Caco-2 (cell line): ENCODE measurements at places on chromosomes 5 and 9. TPM values are rescaled to one million over a fixed set of nuclear protein-coding genes. Genes with fewer than 3 reads are reported as not detected.

The IARS1 gene
- 127 and 138 TPM in 2 replicates for total RNA-seq

The CTXN3 gene
- not detected in 2 replicates for total RNA-seq

The STK10 gene
- 10.3 and 15.6 TPM in 2 replicates for total RNA-seq

The FAM221B gene
- not detected in 2 replicates for total RNA-seq

DNA sequence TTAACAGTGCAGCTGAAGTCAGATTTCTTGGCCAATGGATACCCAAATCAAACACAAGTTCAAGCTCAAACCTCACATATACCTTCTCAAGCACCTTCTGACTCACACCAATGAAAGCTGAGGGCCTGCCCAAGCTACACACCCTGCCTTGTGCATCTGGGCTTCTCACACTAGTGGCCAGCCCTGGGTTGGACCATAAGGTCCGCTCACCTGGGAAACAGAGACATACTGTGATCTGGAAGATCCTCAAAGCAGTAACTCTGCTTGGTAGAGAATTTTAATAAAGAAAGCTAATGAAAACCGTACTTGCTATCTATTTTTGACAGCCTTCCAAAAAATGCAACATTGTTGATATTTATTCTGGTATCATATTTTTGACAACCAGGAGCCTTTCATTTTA, 7.4 kb upstream of the TRPM3 start:
- no peak overlapping the region for H3K27ac ChIP-seq
- H3K27me3 ChIP-seq: no peaks in the 10 kb centered on the region
- DNase-seq: no peak

- H3K4me3 ChIP-seq: no peak overlapping the region
- DNase-seq: no peak
- H3K27me3 ChIP-seq: no peaks in the 10 kb centered on the region
- no peak overlapping the region for H3K27ac ChIP-seq
Measured at GRCh38 chr5:68048516-68048915, 167.0 kb upstream of the PIK3R1 start.

DNA sequence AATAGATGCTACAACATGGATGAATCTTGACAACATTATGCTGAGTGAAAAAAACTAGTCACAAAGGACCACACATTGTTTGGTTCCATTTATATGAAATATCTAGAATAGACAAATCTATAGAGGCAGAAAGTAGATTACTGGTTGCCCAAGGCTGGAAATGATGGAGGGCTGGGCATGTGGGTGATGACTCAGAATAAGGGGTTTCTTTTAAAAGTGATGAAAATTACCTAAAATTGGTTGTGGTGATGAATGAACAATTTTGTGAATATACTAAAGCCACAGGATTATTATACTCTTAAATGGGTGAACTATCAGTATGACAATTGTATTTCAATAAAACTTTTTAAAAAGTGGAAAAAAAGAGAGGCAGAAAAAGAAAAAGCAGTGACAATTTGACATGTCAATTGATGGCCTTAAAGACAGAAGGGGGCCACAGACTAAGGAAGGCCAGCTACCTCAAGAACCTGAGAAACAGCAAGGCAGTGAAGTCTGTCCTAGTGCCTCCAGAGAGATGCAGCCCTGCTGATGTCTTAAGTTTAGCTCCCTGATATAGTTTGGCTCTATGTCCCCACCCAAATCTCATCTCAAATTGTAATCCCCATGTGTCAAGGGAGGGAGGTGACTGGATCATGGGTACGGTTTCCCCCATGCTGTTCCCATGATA, 182.7 kb downstream of the PIK3R1 start:
- no peaks in the 10 kb centered on the region for H3K36me3 ChIP-seq
- DNase-seq: no peak
- no peak overlapping the region for H3K4me3 ChIP-seq
- H3K4me1 ChIP-seq: peaks cover 13% of the 10 kb centered on the region; the same call in 1 of the 2 replicates
- no peak overlapping the region for H3K27ac ChIP-seq
- no peaks in the 10 kb centered on the region for H3K27me3 ChIP-seq

DNA sequence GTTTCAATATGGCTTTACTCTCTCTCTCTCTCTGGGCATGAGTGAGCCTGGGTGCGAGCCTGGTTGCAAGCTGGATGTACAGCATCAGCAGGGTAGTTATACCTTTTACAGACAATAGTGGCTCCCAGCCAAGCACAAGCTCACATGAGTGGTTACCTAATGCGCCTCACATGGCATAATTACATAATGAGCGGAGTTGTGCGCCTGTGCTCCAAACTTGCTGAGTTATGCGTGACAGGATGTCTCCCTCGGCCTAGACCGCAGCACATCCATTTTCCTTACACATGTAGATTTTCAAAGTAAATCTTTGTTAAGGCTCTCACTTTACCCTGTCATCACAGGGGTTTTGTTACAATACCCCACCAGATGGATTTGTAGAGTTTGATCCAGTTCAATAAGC, 233.5 kb upstream of the WWC1 start:
- no peak overlapping the region for H3K4me3 ChIP-seq
- H3K27me3 ChIP-seq: no peaks in the 10 kb centered on the region
- no peaks in the 10 kb centered on the region for H3K36me3 ChIP-seq
- DNase-seq: no peak

GRCh38 chr9:136923881-136924280, 20.7 kb downstream of the FBXW5 start:
- no peak overlapping the region for H3K27ac ChIP-seq
- no peak overlapping the region for H3K4me3 ChIP-seq
- no peaks in the 10 kb centered on the region for H3K4me1 ChIP-seq

DNA sequence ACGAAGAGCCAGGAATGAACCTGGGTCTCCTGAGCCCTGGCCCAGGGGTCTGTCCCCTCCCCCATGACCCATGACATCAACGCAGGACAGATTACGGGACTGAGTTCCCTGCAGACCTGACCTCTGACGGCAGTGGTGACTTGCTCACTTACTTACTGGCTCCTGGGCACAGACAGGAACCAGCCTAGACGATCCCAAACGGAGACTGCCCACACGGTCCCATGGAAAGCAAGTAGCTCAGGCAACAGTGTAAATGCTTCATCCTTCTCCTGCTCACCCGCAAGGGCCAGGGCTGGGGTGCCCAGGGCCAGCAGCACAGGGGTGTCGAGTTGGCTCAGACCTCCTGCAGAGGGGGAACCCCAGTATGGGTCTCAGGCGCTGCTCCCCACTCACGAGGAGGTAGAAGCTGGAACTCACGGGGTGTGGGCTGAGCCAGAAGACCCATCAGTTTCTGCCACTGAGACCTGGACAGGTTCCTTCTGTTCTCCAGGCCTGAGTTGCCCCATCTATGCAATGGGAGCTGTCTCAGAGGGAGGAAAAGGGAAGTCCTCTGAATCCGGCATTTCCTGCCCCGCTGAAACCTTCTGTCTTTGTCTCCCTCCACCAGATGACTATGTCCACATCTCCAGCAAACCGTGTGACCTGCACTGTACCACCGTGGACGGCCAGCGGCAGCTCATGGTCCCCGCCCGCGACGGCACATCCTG, 5.6 kb downstream of the ADAMTSL2 start:
- no peaks in the 10 kb centered on the region for H3K4me1 ChIP-seq
- H3K27me3 ChIP-seq: no peaks in the 10 kb centered on the region
- no peak overlapping the region for H3K27ac ChIP-seq
- H3K4me3 ChIP-seq: no peak overlapping the region
- H3K36me3 ChIP-seq: no peaks in the 10 kb centered on the region
- no peak for DNase-seq

GRCh38 chr9:29939559-29939958, 2366.3 kb upstream of the C9orf72 start:
- DNase-seq: no peak
- no peak overlapping the region for H3K27ac ChIP-seq
- H3K36me3 ChIP-seq: no peaks in the 10 kb centered on the region
- no peaks in the 10 kb centered on the region for H3K4me1 ChIP-seq

- H3K4me1 ChIP-seq: no peaks in the 10 kb centered on the region
- H3K4me3 ChIP-seq: no peak overlapping the region
- H3K27ac ChIP-seq: no peak overlapping the region
- H3K36me3 ChIP-seq: no peaks in the 10 kb centered on the region
- no peak for DNase-seq
- no peaks in the 10 kb centered on the region for H3K27me3 ChIP-seq
Measured at GRCh38 chr5:66277981-66278380, 133.9 kb downstream of the SREK1 start.

DNA sequence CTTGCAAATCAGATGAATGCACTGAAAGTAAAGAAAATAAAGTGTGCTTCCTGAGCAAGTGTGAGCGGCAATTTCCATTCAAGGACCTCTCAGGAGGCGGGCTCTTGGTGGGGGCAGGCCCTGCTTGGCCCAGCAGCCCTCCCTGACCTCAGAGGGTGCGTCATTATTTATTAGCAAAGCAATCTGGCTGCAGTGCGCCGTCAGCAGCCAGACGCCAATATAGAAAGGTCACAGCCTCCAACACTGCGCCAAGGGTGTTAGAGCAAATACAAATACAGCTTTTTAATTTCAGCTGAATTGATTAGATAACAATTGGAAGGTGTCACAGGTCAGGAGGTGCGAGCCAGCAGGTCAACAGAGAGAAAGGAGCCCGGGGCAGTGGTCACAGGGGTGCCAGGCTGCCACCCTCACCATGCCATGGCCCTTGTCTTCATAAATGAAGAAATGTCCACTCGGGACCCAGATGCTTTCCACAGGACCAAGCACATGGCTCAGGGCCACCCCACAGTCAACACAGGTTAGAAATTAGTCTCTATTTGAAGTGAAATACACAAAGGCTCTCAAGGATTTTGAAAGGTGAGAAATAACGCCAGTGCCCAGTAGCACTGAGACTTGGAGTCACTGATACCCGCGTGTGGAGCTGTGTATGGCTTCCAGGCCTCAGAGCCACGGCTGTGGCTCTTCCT, 309.8 kb downstream of the IRX2 start:
- DNase-seq: no peak
- no peaks in the 10 kb centered on the region for H3K36me3 ChIP-seq
- H3K4me3 ChIP-seq: no peak overlapping the region
- no peak overlapping the region for H3K27ac ChIP-seq
- no peaks in the 10 kb centered on the region for H3K4me1 ChIP-seq
- no peaks in the 10 kb centered on the region for H3K27me3 ChIP-seq
